Upper lobe of left lung (tissue), 6 donors: ENCODE measurements at places on chromosomes 2 and 18. TPM values are rescaled to one million over a fixed set of nuclear protein-coding genes. Genes with fewer than 3 reads are reported as not detected.

Gene ERICH2
- 2.3 TPM for total RNA-seq

DNA sequence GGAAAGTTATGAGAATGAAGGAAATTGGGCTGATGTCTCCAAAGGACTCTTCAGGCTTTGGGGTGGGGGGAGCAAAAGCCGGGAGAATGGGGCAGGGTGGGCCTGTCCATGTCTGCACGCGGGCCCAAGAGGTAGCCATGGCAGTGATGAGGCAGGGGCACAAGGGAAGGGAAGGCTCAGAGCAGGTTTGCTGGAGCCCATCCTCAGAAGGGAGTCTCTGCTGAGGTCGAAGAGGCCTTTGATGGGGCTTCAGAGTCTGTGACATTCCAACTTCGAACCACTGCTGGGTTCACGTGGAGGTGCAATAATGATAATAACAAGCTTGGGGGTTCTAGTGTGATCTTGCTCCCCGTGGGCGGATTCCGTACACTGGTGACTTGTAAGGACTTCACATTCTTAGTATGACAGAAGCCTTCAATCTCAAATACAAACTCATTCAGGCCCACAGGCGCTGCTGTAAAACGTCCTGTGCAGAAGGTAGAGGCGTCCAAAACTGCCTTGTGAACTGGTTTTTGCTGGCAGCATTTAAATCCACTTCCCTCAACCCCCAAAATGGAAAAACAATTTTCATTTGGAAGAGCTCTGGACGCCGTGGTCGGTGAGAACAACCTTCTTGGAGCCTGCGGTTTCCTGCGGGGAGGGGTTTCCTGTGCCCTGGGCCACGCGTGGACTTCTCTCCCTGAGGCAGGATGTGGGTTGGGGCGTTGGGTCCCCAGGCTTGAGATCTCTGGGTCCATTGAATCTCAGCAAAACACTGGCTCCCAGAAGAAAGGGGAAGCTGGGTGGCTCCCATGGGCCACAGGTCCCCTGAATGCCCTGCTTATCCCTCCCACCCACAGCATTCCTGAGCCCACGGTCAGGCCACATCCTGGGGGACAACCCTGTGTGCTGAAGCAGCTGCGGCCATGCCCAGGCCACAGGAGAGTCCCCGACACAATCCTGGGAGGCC lies 151.0 kb downstream of the TPO start:
- DNase-seq = no peak

Gene FKBP7
- 4.9 TPM for total RNA-seq

DNA sequence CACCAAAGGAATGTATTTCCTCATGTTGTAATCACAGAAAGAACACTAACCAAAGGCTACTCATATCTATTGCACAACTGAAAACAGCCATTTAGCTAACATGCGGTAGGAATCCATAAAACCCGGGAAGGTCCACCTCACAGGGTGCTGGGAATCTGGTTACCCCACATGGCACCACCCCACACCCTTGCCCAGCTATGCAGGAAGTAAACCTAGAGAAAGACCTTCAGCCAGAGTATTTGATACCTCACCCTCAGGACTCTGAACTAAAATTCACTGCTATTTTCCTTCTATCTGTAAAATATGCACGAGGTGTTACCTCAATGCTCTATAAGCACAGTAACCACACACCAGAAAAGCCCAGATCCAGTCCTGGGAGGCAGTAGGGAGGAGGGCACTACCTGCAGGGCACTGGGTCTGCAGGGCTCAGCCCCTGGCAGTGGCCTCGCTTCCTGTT lies 45.8 kb downstream of the PTPN2 start:
- peak; percentile 89 for DNase-seq

Gene TMEM247
- total RNA-seq = not detected

- DNase-seq = no peak
Measured at GRCh38 chr2:170739048-170739447, 23.9 kb downstream of the SP5 start.

Gene PDCD1
- 0.91 TPM for total RNA-seq

GRCh38 chr2:233426619-233427342 lies 72.5 kb downstream of the DGKD start:
- DNase-seq = no peak

Gene NT5DC4
- 1.2 TPM for total RNA-seq

Gene CHST10
- 6.7 TPM for total RNA-seq

GRCh38 chr2:126856403-126856802 lies 42.3 kb upstream of the TEX51 start:
- no peak for DNase-seq

DNA sequence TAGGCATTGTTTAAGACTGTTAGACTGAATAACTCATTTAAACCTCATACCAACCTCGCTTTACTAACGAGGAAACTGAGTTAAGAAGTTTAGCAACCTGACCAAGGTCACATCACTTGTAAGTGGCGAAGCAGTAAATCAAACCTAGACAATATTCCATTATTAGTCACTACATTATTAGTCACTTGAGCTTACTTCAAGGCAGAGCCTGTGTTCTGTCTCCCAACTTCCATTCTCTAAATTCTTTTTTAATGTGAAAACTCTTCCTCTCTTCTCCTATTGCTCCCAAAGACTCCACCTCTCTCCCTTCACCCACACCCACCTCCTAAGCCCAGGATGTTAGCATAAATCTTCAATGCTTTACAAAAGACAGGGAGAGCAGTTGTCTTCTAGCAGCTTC lies 156.5 kb downstream of the ARL6IP6 start:
- DNase-seq = no peak

DNA sequence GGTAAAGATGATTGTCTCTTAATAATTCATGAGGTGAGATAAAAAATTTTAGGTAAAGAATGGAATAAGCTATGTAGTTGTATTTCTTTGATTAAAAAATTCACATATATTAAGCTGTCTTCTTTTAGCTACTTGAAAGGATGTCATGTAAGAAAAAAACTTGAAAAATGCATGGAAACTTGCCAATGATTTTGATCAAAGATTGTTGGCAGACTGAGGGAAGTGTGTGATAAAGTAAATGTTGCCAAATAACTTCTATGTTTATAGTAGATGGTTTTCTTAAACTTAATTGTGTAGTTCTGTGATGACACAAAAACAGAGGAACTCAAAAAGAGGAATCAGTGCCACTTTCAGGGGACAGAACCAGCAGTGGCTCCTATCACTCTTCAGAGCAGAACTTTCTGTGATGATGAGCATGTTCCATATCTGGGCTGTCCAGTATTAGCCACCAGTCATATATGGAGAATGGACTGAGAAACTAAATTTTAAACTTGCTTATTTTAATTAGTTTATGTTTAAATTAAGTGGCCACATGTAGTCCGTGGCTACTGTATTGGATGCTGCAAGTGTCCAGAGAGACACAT lies 51.9 kb upstream of the SLC38A11 start:
- no peak for DNase-seq

DNA sequence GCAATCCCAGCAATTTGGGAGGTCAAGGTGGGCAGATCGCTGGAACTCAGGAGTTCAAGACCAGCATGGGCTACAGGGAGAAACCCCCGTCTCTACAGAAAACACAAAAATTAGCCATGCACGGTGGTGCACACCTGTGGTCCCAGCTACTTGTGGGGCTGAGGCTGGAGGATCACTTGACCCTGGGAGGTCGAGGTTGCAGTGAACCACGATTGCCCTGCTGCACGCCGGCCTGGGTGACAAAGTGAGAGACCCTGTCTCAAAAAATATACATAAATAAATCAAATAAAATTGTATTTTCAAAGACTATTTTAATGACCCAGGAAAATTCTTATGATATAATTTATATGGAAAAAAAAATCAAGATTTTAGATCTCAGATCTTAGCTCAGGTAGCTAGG lies 191.5 kb downstream of the ZFP36L2 start:
- no peak for DNase-seq

- DNase-seq = no peak
Measured at GRCh38 chr18:52343138-52343537, 3.1 kb downstream of the DCC start.

Gene CHST9
- total RNA-seq = 1.0 TPM

DNA sequence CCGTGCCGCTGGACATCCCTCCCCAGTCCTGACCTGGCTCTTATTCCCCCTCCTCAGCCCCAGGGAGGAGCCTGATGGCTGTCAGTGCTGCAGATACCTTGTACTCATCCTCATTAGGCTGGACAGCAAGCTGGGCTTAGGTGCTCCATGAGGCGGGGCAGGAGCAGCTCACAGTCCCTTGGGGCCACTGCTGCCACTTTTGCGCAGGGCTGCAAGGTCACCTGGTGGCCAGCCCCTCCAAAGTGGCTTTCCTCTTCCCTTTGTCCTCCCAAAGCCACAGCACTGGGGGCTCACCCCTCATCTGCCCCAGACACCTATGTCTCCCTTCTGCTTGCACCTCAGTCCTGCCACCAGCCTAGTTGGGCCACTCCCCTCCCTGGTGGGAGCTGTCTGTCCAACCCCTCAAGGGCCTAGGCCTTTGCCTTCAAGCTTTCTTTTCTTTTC lies 60.8 kb downstream of the FAM168B start:
- DNase-seq = no peak

Gene ANKRD23
- 2.3 TPM for total RNA-seq

DNA sequence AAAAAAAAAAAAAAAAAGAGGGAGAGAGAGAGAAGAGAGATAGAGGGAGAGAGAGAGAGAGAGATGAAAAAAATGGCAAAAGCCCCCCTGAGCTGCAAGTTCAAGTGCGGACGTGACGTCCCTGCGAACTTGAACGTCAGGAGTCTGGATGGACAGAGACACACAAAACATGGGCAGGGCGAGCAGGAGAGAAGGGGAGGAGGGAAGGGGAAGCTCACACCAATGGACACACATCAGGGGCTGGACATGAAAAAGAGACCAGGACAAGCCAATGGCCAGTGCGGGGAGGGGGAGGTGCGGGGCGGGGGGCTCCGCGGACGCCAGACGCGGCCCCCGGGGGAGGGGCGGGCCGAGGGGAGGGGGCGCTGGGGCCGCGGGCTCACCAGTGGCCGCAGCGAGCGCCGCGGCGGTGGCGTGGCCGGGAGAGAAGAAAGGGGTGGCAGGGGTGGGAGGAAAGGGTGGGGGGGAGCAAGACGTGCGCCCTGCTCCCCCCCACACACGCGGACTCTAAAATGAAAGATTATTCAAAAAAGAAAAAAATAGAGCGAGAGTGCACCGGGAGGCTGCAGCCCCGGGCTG lies at the start of gene BCL11A:
Gene BCL11A, minus strand, starts transcription at position 160 of the 579 bp plus-strand sequence. CDS start 384 bp downstream, outside the sequence.
- DNase-seq = no peak

- no peak for DNase-seq
Measured at GRCh38 chr2:74004212-74005182, 19.8 kb downstream of the TET3 start.

GRCh38 chr2:85066874-85067351 lies 66.3 kb upstream of the TCF7L1 start:
- DNase-seq = peak; percentile 76
